ENCODE measurements at places on chromosomes 13 and 19.

GRCh38 chr19:7833225-7834099 is 3.4 kb downstream of the EVI5L start:
- no peak for DNase-seq

- DNase-seq, result no peak
Measured at GRCh38 chr13:113176822-113177221, 18.4 kb downstream of the PROZ start.

DNA sequence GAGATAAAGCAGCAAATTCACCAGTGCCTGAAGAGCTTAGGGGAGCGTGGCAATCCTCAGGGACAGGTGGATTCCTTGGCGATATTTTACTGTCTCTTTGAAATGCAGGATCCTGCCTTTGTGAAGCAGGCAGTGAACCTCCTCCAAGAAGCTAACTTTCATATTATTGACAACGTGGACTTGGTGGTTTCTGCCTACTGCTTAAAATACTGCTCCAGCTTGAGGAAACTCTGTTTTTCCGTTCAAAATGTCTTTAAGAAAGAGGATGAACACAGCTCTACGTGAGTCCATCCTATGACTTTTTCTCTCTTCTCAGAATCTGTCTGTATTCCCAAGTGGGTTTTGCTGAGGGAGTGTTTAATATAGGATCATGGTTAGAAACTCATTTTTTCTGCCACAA is 22.6 kb downstream of the NLRP4 start:
- DNase-seq, result no peak

GRCh38 chr19:4414144-4414799 is 11.8 kb downstream of the CHAF1A start:
- DNase-seq, result no peak

- no peak for DNase-seq
Measured at GRCh38 chr19:58067240-58067912, 8.3 kb downstream of the ZNF135 start.

GRCh38 chr13:24625870-24626849 is 54.0 kb upstream of the ATP12A start:
- DNase-seq, result no peak

DNA sequence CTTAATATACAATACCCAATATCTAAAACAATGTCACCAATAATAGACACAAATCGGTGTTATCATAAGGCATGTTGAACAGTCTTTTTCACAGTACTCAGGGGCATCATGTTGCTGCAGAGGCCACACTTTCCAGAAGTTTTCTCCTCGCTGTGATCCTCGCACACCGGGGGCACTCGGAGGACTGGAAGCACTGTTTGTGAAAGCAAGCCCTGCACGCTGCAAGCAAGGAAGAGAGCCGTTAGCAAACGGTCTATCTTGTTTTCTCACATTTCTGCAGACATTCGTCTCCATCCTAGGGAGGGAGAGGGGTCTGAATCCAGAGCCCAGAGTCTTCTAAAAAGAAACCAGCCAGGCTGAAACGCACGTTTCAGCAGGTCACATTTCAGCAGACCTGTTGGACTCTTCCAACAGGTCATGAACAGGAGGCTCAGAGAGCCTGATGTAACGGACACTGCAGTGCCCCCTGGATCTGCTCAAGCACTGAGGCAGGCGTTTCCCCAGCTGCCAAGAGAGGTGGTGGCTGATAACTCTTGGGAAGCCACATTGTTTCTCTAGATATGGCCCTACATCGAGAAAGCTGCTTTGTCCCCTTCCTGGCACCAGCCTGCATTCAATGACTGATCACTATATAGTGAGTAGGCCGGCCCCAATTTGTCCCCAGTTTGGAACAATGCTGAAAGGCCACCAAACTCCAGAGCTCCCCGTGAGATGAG is 43.6 kb downstream of the RUBCNL start:
- DNase-seq, result no peak

DNA sequence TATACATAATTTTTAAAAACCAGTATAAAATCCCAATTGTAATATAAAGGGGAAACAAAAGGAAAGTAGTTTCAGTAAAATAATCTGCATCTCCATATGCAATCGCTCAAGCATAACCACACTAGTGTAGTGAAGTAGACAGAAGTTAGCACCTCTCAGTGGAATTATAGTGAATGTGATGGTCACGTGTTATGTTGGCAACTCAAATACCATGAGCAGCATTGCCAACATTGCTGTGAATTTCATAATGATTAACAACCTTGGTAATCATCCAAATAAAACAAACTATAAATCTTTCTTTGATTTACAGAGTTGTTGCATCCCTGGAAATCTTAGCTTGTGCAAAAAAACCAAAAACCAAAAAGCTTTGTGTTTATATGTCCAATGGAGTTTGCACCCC is 77.3 kb upstream of the SIAH3 start:
- no peak for DNase-seq

- no peak for DNase-seq
Measured at GRCh38 chr13:95239283-95239682, 62.0 kb downstream of the ABCC4 start.

- DNase-seq, result no peak
Measured at GRCh38 chr13:75788481-75788981, 152.4 kb downstream of the LMO7 start.

DNA sequence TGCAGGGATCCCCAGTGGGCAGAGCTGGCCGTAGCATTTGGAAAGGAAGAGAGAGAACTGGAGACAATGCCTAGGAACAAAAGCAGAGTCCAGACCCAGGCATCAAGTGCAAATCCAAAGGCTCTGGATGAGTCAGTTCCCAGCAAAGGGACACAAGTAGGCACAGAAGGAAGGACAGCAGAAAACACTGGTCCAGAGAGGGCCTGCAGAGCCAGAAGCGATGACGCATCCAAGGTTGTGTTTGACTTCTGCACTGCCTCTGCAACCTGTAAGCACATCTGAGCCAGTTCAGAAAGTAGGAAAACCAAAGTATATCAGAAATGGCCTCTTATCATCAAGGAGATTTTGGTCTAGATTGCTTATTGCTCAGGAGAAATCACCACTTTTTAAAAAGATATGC is 604.5 kb downstream of the FGF9 start:
- DNase-seq, result no peak

DNA sequence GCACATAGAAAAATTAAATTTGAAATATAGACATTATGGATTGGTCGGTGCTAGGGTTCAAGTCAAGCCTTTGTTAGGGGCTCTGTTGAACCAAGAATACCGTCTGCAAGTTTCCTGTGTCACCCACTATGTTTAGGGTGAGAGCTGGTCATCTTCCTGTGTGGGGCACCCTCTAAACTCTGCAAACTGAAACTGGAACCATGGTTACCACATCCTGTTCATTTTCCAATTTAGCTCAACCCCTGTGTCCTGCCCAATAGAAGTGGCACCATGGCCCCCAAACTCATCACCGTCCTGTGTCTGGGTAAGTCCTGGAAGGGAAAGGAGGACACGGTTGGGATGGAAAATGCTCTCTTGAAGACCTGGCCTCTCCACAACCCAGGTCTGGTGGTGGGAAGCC is 29.9 kb downstream of the LAIR2 start:
- no peak for DNase-seq

All from stimulated activated CD4-positive, alpha-beta T cell treated with anti-CD3 and anti-CD28 coated beads, Interleukin-1b, Interleukin-23, amount 100 ng/mL, for 1 hour (primary cell).